ENCODE measurements at places on chromosomes 16 and 17.

DNA sequence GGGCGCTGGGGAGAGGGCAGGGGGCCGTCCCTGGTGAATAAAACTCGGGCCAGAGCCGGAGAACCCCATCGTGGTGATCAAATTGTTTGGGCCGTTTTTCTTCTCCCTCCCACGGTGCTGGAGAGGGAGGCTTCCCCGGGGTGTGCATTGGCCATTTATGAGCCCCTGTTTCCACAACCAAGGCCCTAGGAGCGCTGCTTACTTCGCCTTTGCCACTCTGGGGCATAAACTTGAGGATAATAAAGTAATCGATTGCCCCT is 544 bp downstream of the CCP110 start:
- no peak for DNase-seq

DNA sequence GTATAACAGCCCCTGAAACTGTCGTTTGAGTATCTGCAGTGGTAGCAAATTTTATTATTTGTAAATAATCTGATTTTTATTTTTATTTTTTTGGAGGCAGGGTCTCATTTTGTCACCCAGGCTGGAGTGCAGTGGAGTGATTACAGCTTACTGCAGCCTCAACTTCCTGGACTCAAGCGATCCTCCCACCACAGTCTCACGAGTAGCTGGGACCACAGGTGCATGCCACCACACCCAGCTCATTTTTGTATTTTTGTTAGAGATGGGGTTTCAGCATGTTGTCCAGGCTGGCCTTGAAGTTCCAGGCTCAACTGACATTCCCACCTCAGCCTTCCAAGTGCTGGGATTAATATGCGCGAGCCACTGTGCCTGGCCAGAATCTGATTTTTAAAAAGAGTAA is 2.8 kb downstream of the NDEL1 start:
- no peak for DNase-seq

- DNase-seq = no peak
Measured at GRCh38 chr16:67750466-67750865, 31.4 kb upstream of the GFOD2 start.

DNA sequence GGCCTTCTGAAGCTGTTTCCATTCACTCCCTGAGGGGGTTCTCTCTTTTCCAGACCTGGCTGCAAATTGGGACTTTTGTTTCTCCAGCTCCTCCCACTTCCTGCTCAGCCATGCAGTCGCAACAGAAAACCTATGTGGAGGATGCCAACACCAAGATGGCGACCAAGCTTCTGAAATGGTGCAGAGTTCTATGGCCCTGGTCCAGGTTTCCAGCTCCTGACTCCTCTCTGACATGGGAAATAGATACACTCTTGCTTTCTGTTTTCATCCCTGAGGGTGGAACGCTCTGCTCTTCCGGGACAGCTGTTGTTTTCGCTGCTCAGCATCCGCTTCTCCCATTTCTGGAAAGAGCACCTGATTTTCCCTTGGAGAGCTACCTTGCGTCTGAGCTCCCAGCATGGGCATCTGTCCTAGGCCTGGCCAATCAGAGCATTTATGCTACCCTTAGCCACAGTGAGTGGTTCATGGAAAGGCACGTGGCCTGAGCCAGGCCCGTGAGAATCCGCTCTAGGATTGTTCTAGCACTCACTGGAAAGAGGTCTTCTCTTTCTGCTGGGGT is 8.1 kb downstream of the GPRC5B start:
- DNase-seq = peak; percentile 53

- no peak for DNase-seq
Measured at GRCh38 chr17:40451420-40451819, 8.2 kb downstream of the IGFBP4 start.
